ENCODE measurements at places on chromosomes 2 and 18.

GRCh38 chr2:176004934-176005333 is 2.9 kb upstream of the LNPK start:
- no peak for DNase-seq

- DNase-seq, result no peak
Observed at GRCh38 chr2:227570615-227571014, 28.1 kb upstream of the SCYGR2 start.

- no peak for DNase-seq
Observed at GRCh38 chr2:147578529-147578928, 266.3 kb upstream of the ACVR2A start.

DNA sequence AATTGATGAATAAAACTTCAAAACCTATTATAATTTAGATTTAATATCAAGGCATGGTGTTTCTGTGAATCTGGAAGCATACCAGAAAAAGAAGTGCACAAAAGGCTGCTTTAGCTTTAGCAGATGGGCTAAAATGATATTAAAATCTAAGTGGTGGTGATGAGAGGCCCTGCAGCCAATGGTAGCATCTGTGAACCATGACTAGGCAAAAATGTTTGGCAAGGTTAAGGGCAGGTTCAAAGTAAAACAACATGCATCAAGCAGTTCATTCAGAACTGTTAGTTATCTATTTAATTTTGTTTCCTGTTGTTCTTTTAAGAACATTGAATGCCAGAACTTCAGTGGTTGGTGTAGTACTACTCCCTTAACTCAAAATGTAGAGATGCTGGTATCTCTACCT is 1736.9 kb upstream of the CELF4 start:
- DNase-seq, result no peak

Measured in stimulated activated CD4-positive, alpha-beta T cell treated with anti-CD3 and anti-CD28 coated beads, TNF-alpha, amount 100 ng/mL, for 1 hour (primary cell).